T-helper 9 cell (primary cell): ENCODE measurements at places on chromosomes 1 and 21.

DNA sequence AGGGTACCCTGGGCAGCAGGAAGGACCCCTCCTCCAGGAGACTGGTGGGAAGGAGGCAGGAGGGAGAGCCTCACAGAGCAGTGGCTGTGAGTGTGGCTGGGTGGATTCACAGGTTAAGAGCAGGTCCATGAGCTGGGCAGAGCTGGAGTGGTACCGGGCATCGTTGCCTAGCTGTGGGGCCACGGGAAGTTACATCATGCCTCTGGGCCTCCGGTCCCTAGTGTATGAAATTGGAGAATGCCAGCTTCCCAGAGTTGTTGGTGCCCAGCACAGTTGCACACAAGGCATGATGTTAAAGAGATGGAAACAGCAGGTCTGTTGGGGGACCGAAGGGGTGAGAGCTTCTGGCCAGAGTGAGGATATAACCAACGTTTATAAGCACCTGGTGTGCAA, 18.5 kb downstream of the FOXO6 start:
- DNase-seq = no peak

- no peak for DNase-seq
These were observed 122.5 kb downstream of the LHX4 start for GRCh38 chr1:180352588-180352987.

DNA sequence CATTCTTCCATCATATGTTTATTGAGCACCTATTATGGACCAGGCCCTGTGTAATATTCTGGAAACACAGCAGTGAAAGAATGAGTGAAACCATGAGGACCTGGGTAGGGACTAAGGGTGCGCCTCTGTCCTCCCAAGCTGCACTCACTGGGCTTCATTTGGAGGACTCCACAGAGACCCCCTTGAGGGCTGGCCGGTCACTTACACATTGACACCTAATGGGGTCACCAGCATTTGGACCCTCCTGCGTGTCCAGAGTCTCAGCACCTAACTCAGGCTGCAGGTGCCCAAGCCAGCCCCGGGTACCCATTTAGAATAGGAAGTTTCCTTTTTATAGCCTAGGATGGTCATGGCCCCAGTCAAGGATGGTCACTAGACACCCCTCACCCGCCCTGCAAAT, 2.8 kb upstream of the FNDC5 start:
- DNase-seq = no peak

- DNase-seq = no peak
These were observed 51.5 kb downstream of the PTPRF start for GRCh38 chr1:43582162-43582566.

- DNase-seq = peak; percentile 74
These were observed 10.7 kb downstream of the OPTC start for GRCh38 chr1:203504400-203505250.

DNA sequence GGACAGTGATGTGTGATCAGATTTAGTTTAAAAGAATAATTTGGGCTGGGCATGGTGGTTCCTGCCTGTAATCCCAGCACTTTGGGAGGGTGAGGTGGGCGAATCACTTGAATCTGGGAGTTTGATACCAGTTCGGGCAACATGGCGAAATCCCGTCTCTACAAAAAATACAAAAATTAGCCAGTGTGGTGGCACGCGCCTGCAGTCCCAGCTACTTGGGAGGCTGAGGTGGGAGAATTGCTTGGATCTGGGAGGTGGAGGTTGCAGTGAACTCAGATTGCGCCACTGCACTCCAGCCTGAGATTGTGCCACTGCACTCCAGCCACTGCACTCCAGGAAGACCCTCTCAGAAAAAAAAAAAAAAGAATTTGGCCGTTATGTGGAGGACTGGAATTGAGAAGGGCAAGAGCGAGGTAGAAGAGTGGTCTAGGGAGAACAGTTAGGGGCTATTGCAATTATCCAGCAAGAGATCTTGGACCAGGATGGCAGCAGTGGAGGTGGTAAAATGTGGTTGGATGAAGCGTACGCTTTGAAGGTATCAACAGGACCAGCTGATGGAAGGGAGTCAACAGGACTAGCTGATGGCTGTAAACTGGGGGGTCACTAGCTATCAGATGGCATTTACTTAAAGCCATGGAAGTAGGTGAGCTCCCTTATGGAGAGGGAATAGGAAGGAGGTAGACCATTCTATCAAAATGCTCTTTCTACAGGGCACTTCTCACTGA, 9.6 kb downstream of the BTBD19 start:
- DNase-seq = no peak

DNA sequence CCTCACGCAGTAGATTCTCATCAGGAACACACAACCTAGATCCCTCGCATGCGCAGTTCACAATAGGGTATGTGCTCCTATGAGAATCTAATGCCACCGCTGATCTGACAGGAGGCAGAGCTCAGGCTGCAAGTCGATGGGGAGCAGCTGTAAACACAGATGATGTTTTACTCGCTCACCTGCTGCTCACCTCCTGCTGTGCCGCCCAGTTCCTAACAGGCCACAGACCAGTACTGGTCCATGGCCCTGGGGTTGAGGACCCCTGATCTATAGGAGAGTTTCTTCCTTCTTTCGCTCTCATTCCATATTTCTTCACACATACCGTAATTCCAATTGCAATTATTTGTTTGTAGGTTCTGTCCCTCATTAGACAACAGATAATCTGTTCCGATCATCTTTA, 103.4 kb downstream of the CLEC20A start:
- no peak for DNase-seq

DNA sequence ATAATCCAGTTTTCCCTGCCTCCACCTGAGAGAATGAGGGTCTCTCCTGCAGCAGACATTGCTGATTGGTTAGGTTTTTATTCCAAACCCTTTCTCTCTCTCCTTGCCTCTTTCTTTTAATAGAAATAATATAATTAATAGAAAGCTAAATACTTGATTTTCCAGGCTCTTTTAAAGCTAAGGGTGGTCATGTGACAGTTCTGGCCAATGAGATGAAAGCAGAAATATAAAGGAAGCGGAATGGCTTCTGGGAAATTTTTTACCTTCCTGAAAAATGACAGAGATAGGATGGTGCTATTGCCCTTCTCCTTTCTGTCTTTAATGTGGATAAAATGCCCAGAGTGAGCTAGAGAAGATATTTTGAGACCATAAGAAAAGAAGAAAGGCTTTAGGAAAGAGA, 35.6 kb downstream of the DNAI4 start:
- no peak for DNase-seq

- DNase-seq = no peak
These were observed 8.3 kb downstream of the ADAR start for GRCh38 chr1:154599658-154600057.

DNA sequence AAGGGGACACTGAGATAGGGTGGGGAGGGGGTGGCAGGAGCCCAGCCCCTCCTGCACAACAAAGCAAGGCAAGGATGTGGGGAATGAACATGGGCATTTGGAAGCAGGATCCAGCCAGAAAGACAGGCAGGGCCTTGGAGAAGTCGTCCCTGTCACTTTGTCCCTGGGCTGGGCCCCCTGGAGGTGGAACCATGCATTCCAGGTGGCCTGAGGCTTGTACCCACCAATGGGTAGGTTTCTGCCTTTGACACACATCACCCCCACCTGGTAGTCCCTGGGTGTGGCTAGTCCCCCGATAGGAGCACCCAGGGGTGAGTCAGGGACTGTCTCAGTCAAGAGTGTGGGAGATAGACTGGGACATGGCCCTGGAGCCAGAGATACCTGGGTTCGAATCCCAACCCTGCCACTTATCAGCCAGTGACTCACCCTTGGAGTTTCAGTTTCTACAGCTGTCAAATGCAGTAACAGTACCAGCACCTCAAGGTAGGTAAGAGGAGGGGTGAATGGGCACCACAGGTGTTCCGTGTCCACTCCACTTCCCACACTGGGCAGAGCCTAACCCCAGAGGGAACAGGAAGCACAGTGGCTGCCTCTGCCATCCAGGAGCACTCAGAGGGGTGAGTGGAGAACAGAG, 10.0 kb downstream of the PLA2G2D start:
- no peak for DNase-seq

DNA sequence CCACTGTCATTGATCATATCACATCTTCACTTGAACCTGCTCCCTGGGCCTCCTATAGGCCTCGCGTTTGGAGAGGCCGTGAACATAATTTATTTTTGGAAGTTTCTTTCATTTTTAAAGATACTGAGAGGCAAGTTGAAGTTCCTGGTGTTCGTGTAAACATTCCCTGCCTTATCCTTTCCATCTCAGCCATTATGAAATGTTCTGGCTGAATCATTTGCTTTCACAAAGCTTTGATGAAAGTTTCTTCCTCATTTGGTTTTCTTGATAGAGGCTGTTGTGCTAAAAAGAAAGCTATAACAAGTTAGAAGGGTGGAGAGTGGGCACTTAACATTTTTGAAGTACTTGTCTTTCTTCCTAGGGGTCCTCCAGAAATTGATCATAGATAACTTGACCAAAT, 15.5 kb downstream of the CAMTA1 start:
- DNase-seq = no peak

DNA sequence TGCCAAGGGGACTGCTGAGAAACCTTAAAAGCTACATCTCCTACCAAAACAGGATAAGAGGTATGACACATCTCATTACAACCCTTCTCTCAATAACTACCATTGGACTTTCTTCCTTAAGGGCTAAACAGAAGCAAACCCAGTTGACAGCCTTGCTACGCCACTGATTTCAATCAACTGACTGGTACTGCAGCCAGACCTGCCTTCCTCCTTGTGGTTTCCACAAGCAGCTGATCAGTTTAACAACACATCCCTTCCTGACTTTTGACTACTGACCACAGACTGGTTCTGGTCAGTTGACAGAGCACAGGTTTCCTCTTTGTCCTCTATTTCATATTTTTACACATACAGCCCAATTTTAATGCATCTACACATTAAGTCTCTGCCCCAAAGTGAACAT, 108.8 kb downstream of the ADAMTS1 start:
- DNase-seq = no peak

DNA sequence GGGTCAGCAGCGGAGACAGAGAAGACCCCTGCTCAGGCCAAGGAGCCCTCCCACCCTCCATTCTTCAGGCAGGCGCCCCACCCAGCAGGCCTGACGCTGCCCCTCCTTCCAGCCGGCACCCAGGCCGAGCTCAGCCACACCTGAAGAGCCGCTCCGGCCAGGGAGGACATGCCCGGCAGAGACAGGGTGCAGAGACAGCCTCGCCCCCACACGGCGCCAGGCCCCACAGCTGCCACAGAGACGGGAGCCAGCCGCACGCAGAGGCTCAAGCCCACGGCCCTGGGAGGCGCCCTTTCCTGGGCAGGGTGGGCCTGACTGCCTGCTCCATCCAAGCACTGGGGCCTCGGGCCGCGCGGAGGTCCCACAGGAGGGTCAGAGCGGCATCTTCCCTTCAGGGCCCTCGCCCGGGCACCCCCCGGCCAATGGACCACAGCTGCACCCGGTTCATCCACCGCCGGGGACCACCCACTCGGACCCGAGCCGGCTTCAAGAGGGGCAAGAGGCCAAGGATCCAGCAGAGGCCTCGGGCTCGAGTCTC, 5.2 kb downstream of the TTLL10 start:
- no peak for DNase-seq

GRCh38 chr1:47192458-47193384, 2.9 kb upstream of the PDZK1IP1 start:
- peak; percentile 53 for DNase-seq

GRCh38 chr1:165671526-165671925, 26.8 kb downstream of the ALDH9A1 start:
- no peak for DNase-seq

- no peak for DNase-seq
These were observed 7.5 kb upstream of the GATAD2B start for GRCh38 chr1:153929981-153930948.

DNA sequence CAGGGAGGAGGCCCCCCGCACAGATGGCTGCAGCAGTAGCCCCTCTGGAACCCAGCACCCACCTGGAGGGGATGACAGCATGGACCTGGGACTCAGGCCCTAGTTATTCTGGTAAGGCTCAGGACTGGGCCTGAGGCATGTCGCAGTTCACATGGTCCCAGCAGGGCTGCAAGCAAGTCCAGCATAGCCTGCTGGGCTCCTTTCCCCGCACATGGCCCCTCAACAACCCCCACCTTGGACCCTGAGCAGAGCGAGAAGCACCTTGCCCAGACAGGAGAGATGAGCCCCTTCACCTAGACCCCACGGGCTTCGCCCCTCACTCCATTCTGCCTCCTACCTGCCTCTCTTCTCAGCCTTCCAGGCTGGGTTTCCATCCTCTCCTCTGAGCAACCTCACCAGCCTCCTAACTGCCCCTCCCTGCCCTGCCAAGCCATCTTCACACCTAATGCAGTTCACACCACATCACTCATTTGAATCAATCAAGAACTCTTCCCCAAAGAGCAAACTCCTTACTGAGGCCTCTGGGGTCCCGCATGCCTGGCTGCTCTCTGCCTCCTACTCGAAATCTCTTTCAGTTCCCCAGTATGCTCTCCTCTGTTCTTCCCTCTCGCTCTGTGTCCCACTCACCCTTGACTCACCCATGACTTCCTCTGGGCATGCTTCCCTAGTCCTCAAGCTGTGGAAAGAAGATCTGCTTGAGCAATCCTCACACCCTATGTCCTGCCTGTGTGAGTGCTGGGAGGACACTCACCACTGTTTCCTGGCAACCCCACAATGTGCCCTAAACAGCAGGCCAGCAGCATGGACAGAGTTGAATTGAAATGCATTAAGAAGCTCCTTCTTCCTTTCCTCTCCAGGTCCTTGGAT, 9.4 kb upstream of the THEMIS2 start:
- no peak for DNase-seq

GRCh38 chr21:41610042-41610839, 102.3 kb upstream of the TMPRSS2 start:
- no peak for DNase-seq

GRCh38 chr1:67514786-67515185, 84.6 kb upstream of the SERBP1 start:
- no peak for DNase-seq

DNA sequence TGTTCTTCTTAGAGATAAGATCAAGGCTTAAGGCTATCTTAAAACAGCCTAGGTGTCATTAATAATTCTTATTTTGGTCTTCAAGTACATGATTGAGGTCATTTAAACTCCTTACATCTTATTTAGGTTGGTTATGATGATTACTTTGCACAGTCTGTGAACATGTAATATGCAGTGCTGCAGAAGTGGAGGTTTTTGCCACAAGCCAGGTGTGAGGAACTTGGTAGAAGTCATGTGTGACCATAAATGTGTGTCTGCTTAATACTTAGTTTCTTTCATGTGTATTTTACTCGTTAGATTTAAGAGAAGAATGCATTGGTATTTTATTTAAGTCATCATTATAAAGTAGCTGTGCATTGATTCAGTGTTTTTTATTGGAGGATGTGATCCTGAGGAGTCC, 10.1 kb downstream of the ATG4C start:
- no peak for DNase-seq

GRCh38 chr1:206451134-206451686, 19.1 kb upstream of the IKBKE start:
- no peak for DNase-seq

DNA sequence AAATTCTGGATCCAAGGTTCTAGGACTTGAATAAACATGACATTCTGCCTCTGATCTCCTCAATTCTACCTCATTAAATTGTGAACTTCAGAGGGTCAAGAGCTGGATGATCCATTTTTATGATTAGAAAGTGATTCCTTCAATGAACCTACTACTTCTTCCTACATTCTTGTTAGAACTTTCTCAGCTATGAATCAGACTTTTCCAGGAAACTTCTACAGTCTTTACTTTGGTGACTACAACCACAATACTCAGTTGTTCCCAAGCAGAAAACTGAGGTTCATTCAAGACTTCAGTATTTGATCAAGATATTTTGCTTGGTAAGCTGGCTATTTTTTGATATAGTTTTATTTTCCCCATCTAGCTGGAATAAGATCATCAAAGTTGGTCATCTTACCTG, 51.4 kb downstream of the CDC7 start:
- DNase-seq = no peak
